ENCODE measurements at places on chromosomes 6 and 20.
A peak's percentile ranks its signal among the peaks of the same experiment; 100 is the strongest.

DNA sequence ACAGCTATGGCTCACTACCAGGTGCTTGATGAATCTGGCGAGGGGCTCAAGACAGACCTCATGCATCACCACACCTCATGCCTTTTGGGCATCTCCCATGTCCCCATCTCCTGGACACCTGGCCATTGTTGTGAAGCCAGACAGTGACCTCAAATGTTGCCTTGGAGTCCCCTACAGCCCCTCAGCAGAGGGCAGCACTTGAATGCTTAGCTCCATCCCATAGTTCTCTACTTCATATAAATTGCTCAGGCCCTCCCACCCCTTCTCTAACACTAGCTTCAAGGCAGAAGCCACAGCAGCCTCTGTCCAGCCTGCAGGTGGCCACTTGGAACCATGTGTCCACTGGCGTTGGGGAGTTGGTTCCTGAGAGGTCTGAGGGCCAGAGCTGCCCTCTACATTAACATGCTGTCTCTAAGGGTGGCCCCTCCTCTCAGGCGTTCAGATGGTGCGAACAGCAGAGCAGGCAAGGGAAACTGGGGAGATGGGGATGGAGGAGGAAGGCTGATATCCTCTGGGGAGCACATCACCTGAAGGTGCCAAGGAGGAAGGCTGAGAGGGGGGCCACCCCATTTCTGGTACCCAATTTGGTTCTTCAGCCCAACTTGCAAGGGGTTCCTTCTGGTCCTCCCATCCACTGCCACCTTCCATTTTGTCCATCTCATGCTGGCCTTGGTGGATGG, 31.3 kb downstream of the MOCS1 start:
- no peak for DNase-seq

GRCh38 chr6:3359101-3359752, 97.6 kb downstream of the SLC22A23 start:
- DNase-seq = no peak

DNA sequence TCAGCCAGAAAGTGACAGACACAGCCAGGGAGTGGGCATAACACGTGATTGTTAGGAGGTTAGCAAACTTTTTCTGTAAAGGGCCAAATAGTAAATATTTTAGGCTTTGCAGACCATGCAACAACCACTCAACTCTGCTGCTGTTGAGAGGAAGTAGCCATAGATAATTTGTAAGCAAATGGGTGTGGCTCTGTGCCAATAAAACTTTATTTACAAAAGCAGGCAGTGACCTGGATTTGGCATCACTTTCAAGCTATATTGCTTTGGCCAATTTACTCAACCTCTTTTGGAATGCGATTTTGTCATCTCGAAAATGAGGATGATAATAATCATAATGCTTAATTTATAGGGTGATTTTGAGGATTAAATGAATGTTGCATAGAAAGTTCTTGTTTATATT, 152.6 kb downstream of the TSHZ2 start:
- no peak for DNase-seq

DNA sequence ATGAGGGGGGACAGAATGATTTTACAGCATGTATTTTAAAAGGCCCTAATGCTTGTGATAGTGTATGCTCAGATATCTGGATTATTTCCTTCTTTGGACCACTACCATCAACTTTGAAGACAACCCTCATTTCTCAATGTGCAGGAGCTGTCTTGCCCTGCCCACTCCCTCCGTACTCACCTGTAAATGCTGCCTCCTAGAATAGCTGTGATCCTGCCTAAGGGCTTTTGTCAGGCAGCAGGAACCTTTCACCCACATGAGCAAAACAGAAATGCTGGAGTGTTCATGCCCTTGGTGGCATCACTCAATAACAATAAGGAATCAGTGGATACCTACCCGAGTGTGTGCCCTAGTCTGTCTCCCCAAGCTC, 723.6 kb upstream of the FLRT3 start:
- no peak for DNase-seq

DNA sequence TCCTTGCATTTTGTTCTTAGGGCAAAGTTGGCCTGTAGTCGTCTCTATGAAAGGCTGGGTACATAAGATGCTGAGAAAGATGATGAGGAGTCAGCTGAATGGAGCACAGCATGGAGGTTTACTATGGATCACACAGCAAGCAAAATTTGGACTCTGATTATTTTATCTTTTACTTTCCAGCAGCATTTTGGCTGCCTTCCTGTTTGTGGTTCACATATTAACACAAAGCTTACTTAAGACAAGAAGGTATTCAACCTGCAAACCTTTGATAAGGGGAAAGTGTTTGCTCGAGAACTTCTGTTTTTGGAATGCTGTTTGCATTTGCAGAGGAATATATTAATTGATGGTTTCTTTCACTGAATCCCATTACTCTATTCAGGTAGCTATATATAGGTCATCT, 103.1 kb upstream of the ENPP5 start:
- no peak for DNase-seq

GRCh38 chr20:1437235-1437904, 29.3 kb downstream of the NSFL1C start:
- DNase-seq = peak; percentile 51

DNA sequence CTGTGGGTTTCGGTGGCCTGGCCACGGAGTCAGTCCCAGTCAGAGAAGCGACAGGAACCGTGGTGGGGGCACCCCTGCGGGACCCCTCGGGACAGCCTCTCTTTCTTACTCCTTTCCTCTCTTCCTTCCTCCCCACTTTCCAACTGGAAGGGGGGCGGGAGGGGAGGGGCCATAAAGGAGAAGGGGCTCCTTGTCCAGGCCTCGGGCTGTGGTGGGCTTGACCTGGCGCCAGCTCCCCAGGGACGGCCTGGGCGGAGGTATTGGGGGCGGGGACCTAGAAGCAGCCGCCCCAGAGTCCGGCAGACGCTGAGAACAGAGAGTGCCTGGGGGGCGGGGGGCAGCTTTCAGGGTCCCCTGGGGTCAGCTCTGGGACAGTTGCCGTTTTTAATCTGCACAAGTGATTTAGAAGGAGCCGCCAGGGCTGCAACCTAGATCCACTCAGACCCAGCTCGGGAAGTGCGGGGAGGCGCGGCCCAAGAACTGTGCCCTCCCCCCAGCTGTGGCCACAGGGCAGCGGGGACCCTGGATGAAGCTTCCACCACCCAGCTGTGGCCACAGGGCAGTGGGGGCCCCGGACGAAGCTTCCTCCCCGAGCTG, 6.4 kb upstream of the ABHD16B start:
- no peak for DNase-seq

DNA sequence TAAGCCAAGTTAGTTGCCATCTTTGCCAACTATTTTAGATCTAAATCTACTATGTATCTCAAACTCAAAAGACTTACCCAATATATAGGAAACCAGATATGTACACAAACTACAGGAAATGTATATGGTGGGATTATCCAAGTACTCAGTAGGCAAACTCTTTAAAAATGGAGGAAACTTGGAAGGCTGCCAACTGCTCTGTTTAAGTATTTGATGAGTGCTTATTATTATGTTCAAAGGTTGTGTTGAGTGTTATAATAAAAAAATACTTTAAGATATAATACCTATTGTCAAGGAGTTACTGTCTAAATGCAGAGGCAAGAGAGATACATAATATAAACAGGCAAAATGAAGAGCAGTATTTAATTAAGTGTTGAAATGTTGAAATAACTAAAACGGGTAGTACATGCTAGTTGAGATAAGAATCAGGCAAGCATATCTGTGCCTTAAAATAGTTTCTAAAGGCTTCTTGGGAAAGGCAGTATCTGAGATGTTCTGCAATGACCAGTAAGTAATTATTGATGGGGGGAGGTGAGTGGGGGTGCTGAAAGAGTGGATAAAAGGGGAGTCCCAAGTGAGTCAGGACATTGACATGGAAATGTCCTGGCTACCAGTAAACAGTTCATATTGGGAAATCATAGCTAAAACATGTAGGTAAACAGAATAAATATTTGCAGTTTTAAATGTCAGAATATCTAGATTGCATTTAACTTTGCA, 6.5 kb upstream of the DST start:
- DNase-seq = no peak

DNA sequence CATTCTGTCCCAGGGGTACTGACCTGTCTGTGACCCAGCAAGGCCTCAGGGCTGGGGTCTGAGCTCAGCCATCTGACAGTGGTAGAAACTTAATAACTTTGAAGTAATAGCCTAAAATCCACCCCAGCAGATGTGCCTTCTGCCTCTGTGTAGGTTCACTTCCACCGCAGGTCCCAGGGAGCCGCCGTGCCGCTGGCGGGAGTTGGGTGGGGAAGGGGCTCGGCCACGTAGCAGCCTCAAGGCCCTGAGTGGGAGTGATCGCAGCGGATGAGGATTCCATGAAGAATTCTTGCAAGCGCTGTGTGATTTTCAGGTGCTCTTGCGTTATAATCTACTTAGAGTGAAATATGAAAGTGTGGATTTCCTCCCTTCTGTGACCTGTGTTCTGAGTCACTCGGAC, 163.7 kb downstream of the DTNBP1 start:
- DNase-seq = no peak

DNA sequence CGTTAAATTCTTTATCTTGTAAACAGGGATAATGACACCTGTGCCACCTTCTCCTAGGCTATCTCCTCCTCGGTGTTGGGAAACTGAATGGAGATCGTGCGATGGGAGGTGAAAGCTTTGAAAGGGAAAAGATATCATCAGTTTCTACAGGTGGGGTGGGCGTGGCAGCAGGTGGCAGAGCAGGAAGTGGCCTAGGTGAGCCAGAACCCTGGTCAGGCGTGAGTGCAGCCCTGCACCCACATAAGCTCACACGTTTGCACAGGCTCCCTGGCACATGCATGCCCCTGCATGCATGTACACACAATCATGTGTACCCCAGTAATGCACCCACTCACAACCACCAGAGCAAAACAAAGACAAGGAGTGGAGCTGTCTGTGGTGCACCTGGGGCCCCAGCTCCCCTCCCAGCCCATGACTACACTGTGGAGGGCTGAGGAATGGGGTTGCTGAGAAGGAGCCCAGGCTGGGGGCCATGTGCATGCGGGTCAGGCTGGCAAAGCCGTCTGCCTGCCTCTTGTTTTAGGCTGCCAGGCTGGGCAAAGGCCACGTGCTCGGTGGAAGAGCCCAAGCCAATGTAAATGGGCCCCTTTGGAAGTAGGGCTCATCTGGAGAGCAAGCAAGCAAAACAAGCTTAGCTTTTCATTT, 61.5 kb downstream of the TFAP2C start:
- no peak for DNase-seq

- DNase-seq = no peak
These were observed 49.2 kb downstream of the RNGTT start for GRCh38 chr6:88914180-88914579.

DNA sequence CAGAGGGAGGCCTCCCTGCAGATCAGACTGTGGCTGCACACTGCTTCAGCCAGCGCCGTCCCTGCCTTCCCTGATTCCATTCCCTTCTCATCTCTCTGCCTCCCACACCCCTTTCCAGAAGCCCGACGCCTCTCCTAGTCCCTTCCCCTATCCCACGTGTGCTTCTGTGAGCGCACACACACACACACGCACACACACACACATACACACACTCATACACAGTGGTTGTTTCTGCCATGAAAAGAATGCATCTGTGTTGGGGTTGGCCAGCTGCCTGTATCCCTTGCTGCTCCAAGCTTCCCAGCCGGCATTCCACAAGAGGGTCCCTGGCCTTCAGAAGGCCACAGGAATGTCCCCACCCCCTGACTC, 51.7 kb downstream of the MOCS1 start:
- DNase-seq = no peak

DNA sequence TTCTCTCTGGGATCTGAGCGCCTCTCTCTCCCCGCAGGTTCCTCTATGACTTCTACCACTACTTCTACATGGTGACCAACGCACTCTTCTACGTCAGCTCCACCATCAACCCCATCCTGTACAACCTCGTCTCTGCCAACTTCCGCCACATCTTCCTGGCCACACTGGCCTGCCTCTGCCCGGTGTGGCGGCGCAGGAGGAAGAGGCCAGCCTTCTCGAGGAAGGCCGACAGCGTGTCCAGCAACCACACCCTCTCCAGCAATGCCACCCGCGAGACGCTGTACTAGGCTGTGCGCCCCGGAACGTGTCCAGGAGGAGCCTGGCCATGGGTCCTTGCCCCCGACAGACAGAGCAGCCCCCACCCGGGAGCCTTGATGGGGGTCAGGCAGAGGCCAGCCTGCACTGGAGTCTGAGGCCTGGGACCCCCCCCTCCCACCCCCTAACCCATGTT, 36.3 kb upstream of the MRGBP start:
- DNase-seq = no peak

DNA sequence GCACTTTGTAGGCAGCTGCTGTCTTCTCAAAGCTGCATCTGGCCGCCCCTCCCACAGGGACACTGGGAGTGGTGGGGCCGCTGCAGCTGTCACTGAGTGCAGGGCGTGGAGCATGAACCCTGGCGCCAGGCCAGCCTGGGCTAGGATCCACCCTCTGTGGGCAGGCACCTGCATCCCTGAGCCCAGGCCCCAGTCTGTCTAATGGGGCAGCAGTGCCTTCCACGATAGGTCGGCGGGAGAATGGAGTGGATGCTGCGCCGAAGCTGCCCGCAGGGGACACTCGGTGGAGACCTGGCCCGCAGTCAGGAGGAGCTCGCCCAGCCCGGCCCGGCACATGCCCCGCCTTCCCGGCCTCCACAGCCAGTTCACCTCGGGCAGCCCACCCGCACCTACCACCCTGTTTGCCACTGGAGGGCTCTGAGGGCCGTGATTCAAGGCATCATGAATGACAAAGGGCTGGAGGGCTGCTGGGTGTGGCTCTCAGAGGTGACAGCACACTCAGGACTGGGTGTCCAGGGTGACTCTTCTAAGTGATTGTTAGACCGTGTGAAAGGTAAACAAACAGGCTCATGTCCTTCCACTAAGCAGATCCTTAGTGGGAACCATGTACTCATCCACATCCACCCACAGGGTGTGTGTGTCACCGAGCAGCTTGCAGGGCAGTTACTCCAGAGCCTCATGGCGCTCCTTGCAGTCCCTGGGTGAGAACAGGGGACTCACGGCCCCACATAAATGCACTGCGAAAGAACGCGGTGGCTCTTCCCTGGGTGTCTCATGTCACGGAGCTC, 133.9 kb downstream of the AGPAT4 start:
- DNase-seq = no peak

- DNase-seq = no peak
These were observed 32.9 kb upstream of the LGSN start for GRCh38 chr6:63352544-63353285.

GRCh38 chr20:44467289-44467883, 8.3 kb upstream of the TTPAL start:
- no peak for DNase-seq

GRCh38 chr6:10951675-10952282, 64.9 kb downstream of the SYCP2L start:
- no peak for DNase-seq

GRCh38 chr6:151842816-151843215, 35.3 kb downstream of the ESR1 start:
- no peak for DNase-seq

DNA sequence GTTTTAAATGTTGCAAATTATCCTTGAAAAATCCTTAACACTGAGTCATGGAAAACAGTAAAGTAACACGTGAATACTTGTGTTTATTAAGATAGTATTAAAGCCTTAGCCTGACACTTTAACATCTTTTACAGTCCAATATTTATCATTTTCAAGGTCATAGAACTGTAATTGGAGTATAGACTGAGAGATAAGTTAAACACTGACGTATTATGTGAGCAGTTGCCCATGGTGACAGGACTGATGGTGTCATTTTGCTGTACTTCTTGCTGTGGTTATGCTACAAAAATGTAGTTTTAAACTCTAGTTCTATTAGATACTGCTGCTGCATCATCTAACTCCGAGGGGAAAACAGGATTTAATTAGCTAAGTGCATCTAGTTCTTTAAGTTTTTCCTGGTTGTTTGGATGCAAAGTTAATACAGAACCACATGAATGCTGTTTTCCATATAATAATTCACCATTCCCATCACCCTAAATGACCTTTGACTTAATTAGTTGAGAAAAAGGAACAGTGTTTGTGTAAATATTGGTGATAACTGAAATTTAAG, 37.8 kb downstream of the SLC2A12 start:
- DNase-seq = no peak
